ENCODE measurements at places on chromosomes 11 and 22.

GRCh38 chr22:27572278-27572666 lies 229.3 kb downstream of the MN1 start:
- DNase-seq = no peak
- H3K27me3 ChIP-seq = no peaks in the 10 kb centered on the region
- H3K4me3 ChIP-seq = no peak overlapping the region
- H3K36me3 ChIP-seq = no peaks in the 10 kb centered on the region

GRCh38 chr11:43709689-43710088 lies 29.2 kb downstream of the HSD17B12 start:
- no peak overlapping the region for H3K4me3 ChIP-seq
- peak overlapping the region; percentile 11 for H3K27ac ChIP-seq
- DNase-seq = no peak
- H3K27me3 ChIP-seq = no peaks in the 10 kb centered on the region
- no peaks in the 10 kb centered on the region for H3K36me3 ChIP-seq

DNA sequence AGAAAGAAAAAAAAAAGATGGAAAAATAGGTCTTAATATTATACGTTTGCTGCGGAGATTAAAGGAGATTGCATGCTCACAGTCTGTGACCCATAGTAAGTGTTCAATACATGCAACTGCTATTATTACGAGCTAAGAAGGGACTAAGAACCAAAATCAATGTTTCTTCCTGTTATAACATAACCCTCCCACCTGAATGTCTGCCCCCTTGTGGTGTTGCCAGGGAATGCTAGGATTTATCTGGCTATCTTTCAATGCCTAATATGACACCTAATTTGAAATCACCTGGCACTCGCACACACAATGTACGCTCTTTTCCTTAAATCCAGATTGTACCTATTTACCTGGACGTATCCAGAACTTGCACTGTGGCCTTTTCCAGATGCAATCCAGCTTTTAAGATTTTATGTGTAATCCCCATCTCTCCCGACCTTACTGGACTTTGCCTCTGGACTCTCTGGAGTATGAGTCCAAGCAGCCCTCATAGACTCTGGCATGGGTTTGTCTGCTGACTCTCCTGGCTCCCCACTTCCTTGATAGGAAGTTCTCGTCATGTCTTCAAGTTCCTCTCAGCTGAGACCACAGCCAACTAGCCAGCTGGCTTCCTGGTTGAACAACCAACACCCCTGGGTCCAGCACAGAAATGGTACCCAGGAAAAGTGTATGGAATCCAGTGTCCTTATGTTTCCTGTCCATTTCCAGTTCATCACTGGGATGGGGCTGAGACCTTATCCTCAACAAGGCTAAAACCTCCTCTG lies 151.5 kb downstream of the CCDC34 start:
- no peaks in the 10 kb centered on the region for H3K36me3 ChIP-seq
- no peak overlapping the region for H3K4me3 ChIP-seq
- no peaks in the 10 kb centered on the region for H3K4me1 ChIP-seq
- DNase-seq = no peak
- H3K27ac ChIP-seq = no peak overlapping the region

- no peaks in the 10 kb centered on the region for H3K27me3 ChIP-seq
- no peak overlapping the region for H3K4me3 ChIP-seq
- DNase-seq = no peak
- peaks cover 15% of the 10 kb centered on the region for H3K4me1 ChIP-seq
- H3K27ac ChIP-seq = no peak overlapping the region
- no peaks in the 10 kb centered on the region for H3K36me3 ChIP-seq
Observed at GRCh38 chr22:30434843-30435242, 9.3 kb downstream of the MTFP1 start.

DNA sequence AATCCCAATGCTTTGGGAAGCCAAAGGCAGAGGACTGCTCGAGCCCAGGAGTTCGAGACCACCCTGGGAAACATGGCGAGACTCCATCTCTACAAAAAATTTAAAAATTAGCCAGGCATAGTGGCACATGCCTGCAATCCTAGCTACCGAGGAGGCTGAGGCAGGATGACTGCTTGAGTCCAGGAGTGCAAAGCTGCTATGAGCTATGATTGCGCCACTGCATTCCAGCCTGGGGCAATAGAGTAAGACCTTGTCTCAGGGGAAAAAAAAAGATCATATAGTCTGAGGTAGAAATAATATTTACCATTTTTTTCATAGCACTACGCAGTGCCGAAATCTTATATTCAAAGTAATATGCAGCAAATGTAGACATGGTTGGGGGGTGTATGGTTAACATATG lies 47.8 kb downstream of the MRTFA start:
- no peaks in the 10 kb centered on the region for H3K27me3 ChIP-seq
- peaks cover 5% of the 10 kb centered on the region for H3K36me3 ChIP-seq
- no peak overlapping the region for H3K27ac ChIP-seq
- H3K4me1 ChIP-seq = no peaks in the 10 kb centered on the region
- H3K4me3 ChIP-seq = no peak overlapping the region

GRCh38 chr11:79794057-79794456 lies 353.2 kb upstream of the TENM4 start:
- no peaks in the 10 kb centered on the region for H3K36me3 ChIP-seq
- no peaks in the 10 kb centered on the region for H3K4me1 ChIP-seq
- H3K27me3 ChIP-seq = no peaks in the 10 kb centered on the region

- H3K4me1 ChIP-seq = no peaks in the 10 kb centered on the region
- H3K4me3 ChIP-seq = no peak overlapping the region
- H3K36me3 ChIP-seq = no peaks in the 10 kb centered on the region
- H3K27ac ChIP-seq = no peak overlapping the region
- peaks cover 2% of the 10 kb centered on the region for H3K27me3 ChIP-seq
Observed at GRCh38 chr22:29442976-29443375, 4.6 kb downstream of the RFPL1 start.

GRCh38 chr11:92482492-92483060 lies 258.0 kb downstream of the FAT3 start:
- no peak overlapping the region for H3K4me3 ChIP-seq
- no peak overlapping the region for H3K27ac ChIP-seq
- no peaks in the 10 kb centered on the region for H3K27me3 ChIP-seq
- no peaks in the 10 kb centered on the region for H3K4me1 ChIP-seq

- peaks cover 25% of the 10 kb centered on the region for H3K4me1 ChIP-seq
- DNase-seq = no peak
- no peak overlapping the region for H3K27ac ChIP-seq
- H3K4me3 ChIP-seq = no peak overlapping the region
- H3K27me3 ChIP-seq = no peaks in the 10 kb centered on the region
Observed at GRCh38 chr22:37172266-37173245, 15.5 kb downstream of the C1QTNF6 start.

DNA sequence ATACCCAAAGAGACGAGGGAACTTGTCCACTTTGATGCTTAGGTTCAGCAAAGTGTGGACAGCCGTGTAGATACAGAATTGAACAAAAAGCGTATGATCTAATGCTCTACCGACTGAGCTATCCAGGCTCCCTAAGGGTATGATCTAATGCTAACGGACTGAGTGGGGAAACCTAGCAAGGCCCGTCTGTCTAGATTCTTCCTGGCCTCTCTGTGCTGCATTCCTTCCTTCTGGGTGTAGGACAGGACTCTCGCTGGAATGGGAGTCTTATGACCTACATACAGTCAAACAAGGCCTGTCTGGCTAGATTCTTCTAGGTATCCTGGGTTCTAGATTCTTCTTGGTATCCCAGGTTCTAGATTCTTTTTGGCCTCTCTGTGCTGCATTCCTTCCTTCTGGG lies 8.4 kb upstream of the SLC15A3 start:
- no peak overlapping the region for H3K27ac ChIP-seq
- no peaks in the 10 kb centered on the region for H3K36me3 ChIP-seq
- H3K4me1 ChIP-seq = no peaks in the 10 kb centered on the region
- H3K4me3 ChIP-seq = no peak overlapping the region
- H3K27me3 ChIP-seq = no peaks in the 10 kb centered on the region

DNA sequence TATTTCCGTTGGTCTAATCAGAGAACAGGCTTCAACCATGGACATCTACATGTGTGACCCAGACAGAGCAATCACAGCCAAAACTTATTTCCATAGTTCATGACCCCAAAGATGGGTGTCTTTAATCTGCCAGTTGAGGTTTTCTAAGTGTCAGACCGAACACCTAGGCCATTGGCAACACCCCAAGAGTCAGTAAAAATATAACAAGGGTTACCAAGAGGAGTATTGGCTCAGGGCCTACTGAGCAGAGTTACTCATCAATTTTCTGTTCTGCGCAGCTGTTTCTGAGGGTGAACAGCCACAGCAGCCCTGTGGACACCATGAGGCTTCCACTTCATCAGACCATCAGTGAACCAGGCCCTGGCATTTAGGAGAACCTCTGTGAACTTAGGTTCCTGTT lies 18.8 kb downstream of the GUCD1 start:
- H3K36me3 ChIP-seq = peaks cover 32% of the 10 kb centered on the region
- H3K4me3 ChIP-seq = no peak overlapping the region
- H3K4me1 ChIP-seq = no peaks in the 10 kb centered on the region
- no peak overlapping the region for H3K27ac ChIP-seq
- H3K27me3 ChIP-seq = no peaks in the 10 kb centered on the region

DNA sequence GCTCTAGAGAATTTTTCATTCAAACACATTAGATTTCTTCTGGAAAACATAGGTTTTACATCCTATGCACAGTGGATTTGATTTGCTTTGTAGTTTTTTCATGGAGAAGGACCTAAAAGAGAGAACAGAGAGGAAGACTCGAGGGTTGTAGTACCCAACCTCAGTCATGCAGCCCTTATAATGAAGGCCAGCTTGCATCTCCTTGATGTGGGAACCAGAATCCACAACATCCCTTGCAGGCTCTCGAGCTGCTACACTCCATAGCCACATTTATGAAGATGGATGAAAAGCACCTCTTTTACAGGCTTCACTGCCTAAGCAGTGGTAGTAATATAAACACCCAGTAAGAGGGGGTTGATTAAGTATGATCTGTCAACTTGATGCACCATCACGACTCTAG lies 9.5 kb upstream of the OR5B12 start:
- DNase-seq = no peak
- H3K27me3 ChIP-seq = no peaks in the 10 kb centered on the region
- no peaks in the 10 kb centered on the region for H3K36me3 ChIP-seq
- no peak overlapping the region for H3K27ac ChIP-seq
- no peak overlapping the region for H3K4me3 ChIP-seq

DNA sequence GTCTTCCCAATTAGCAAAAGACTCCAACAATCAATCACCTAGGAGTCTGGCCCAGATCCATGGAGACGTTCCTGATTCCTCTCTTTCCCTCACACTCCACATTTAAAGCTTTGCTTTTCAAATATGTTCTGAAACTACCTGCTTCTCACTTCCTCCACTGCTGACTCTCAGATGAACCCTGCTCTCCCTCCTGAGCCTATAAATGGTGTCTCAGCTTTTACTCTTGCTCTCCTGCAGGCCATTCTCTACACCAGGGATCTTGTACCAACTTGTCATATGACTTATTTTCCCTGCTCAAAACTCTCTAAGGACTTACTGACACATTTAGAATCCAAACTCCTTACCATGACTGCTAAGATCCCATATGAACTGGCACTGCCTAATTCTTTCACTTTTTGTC lies 138.4 kb upstream of the DDI1 start:
- no peak overlapping the region for H3K4me3 ChIP-seq
- no peaks in the 10 kb centered on the region for H3K27me3 ChIP-seq
- no peak overlapping the region for H3K27ac ChIP-seq
- H3K36me3 ChIP-seq = no peaks in the 10 kb centered on the region

- peak; percentile 33 for DNase-seq
- no peaks in the 10 kb centered on the region for H3K4me1 ChIP-seq
- no peak overlapping the region for H3K27ac ChIP-seq
- no peak overlapping the region for H3K4me3 ChIP-seq
- H3K36me3 ChIP-seq = no peaks in the 10 kb centered on the region
- no peaks in the 10 kb centered on the region for H3K27me3 ChIP-seq
Observed at GRCh38 chr11:35303596-35304385, 115.6 kb downstream of the SLC1A2 start.

DNA sequence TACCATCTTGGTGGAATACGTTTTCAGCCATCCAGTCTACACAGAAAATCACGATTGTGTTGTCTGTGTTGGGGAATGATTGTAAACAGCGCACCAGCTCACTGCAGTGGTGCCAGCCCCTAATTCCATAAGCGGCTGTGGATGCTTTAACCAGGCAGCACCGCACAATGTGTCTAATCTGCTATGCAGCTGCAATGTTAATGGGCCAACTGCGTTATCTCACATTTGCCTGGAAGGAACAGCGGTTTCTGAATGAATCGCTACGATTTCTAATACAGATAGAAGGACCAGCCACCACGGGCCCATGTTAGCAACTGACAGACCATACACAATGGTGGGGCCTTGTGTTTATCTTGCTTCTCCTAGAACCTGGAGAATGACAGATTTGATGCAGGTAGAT lies 384.5 kb upstream of the KIRREL3 start:
- DNase-seq = no peak
- H3K27me3 ChIP-seq = no peaks in the 10 kb centered on the region

DNA sequence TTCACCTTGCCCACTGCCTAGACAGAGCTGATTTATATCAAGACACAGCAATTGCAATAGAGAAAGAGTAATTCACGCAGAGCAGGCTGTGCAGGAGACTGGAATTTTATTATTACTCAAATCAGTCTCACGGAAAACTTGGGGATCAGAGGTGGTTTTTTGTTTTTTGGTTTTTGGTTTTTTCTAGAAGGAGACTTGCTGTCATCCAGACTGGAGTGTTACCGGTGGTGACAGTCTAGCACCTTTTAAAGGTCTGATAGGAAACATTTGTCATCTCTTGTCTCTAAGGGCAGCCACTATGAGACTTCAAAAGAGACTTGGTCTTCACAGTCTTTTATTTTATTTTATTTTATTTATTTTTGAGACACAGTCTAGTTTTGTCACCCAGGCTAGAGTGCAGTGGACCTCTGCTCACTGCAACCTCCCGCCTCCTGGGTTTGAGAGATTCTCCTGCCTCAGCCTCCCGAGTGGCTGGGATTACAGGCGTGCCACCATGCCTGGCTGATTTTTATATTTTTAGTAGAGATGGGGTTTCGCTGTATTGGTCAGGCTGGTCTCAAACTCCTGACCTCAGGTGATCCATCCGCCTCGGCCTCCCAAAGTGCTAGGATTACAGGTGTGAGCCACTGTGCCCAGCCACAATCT lies 19.1 kb downstream of the APOBEC3H start:
- H3K27me3 ChIP-seq = no peaks in the 10 kb centered on the region
- DNase-seq = no peak
- H3K4me1 ChIP-seq = no peaks in the 10 kb centered on the region
- no peak overlapping the region for H3K27ac ChIP-seq
- H3K36me3 ChIP-seq = no peaks in the 10 kb centered on the region

GRCh38 chr11:29641201-29641600 lies 375.6 kb downstream of the KCNA4 start:
- no peak for DNase-seq
- H3K4me1 ChIP-seq = no peaks in the 10 kb centered on the region
- no peak overlapping the region for H3K4me3 ChIP-seq
- no peak overlapping the region for H3K27ac ChIP-seq
- no peaks in the 10 kb centered on the region for H3K36me3 ChIP-seq

- H3K4me1 ChIP-seq = no peaks in the 10 kb centered on the region
- H3K27ac ChIP-seq = no peak overlapping the region
- H3K4me3 ChIP-seq = no peak overlapping the region
- DNase-seq = no peak
- H3K36me3 ChIP-seq = no peaks in the 10 kb centered on the region
Observed at GRCh38 chr22:29700900-29701154, 19.0 kb upstream of the CABP7 start.

Data from small intestine (tissue), 16 donors.